ENCODE measurements at places on chromosomes 13 and 19. TPM values are rescaled to one million over a fixed set of nuclear protein-coding genes. Genes with fewer than 3 reads are reported as not detected.
A peak's percentile ranks its signal among the peaks of the same experiment; 100 is the strongest.

DNA sequence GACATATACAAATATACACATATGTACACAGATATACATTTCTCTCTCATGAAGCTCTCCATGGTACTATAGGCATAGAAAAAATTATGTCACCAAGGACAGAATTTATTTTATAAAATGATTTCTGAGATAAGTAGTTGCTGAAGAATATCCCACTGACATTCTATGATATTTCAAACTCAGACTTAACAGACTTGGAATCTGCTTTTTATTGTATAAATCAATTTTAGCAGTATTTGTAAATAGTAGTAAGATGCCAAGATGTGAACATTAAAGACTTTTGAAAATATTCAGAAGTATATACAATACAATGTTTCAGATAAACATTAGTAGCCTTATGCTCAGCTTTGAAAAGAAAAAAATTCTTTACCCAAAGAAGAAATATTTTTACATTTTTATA, 107.4 kb upstream of the ARGLU1 start:
- DNase-seq = no peak

- no peak for DNase-seq
Observed at GRCh38 chr19:15428956-15429824, 10.4 kb upstream of the AKAP8L start.

- DNase-seq = no peak
Observed at GRCh38 chr19:10430505-10431253, 10.3 kb downstream of the PDE4A start.

The ADPRHL1 gene
- 2.0 TPM for total RNA-seq

- DNase-seq = no peak
Observed at GRCh38 chr19:31961667-31962066, 383.7 kb upstream of the ZNF507 start.

GRCh38 chr13:112172641-112173251, 105.8 kb downstream of the SOX1 start:
- DNase-seq = no peak

The IGFL1 gene
- not detected for total RNA-seq

GRCh38 chr19:6372594-6373095, at the start of gene ALKBH7:
Gene ALKBH7 (plus strand): TSS chr19:6372794. CDS start chr19:6372821, 27 bp downstream.
- DNase-seq = peak; percentile 98

The BCAM gene
- 17.1 TPM for total RNA-seq

DNA sequence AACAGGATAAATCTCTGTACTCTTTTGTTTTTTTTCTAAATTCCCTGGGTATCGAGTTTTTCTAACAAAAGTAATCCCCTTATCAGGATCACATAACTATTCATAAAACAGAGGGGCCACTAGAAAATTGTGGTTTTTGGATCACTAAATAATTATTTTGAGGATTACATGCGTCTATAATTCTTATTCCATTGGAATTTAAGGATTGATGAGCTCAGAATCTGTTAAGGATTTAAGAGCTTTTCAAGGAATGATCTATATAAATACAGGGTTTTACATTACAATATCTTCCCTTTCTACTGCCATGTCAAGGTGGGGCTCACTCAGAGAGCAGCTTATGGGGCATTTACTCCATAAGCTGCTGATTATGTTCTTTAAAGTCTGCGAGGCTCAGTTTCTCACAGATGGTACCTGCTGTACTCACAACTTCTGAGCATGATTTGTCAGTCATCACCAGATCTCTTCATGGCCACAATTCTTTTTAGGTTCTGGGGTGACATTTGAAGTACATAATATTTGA, 449.8 kb downstream of the PCDH17 start:
- DNase-seq = no peak

- DNase-seq = no peak
Observed at GRCh38 chr13:28286263-28286662, 147.9 kb downstream of the PAN3 start.

- no peak for DNase-seq
Observed at GRCh38 chr13:53847502-53847901, 818.9 kb downstream of the OLFM4 start.

DNA sequence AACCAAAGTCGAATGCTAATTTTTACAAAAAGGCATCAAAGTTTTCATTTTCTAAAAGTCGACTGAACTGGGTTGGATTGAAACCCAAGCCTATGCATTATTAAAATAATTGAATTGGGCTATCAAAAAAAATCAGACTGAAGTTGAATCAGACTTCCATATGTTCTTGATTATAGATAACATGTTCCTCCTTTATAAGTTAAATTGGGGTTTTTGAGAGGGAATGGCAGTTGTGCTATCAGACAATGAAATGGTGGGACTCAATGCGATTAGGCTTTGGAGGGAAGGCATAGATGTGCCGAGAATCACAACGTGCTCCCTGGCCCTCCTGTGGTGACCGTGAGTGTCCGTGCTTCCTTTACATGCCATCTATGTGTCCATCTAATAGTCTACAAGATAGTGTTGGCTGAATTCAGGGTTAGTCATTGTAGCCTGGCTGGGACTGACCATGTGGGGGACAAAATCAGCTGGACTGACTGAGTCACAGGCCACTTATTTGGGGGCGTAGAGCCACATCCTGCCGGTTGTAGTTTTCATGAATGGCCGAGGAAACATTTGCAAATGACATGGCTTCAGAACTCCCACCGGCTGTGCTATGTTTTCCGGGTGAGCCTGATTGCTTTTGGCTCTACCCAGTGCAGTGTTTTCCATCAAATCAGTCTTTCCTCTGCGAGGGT, 37.1 kb upstream of the OLFM4 start:
- DNase-seq = no peak

- DNase-seq = no peak
Observed at GRCh38 chr13:27419328-27419727, 5.1 kb upstream of the GTF3A start.

DNA sequence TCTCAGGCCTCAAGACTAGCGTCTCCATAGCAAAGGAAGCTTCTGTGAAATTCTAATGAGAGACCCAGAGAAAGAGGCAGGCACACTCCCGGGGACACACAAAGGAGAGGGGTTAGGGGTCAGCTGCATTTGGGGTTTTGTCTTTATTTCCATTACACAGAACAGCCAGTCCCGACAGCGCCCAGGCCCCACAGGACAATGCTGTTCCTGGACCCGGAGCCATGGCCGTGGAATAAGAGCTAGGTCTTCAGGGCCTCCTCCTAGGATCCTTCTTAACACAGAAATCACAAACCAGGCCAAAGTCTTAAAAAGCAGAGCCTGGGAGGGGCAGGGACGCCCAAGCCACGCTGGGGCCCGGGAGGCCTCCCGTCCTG, 22.8 kb downstream of the KCTD15 start:
- no peak for DNase-seq

The ZNF649 gene
- total RNA-seq = 15.4 TPM

The NECTIN2 gene
- total RNA-seq = 28.0 TPM

DNA sequence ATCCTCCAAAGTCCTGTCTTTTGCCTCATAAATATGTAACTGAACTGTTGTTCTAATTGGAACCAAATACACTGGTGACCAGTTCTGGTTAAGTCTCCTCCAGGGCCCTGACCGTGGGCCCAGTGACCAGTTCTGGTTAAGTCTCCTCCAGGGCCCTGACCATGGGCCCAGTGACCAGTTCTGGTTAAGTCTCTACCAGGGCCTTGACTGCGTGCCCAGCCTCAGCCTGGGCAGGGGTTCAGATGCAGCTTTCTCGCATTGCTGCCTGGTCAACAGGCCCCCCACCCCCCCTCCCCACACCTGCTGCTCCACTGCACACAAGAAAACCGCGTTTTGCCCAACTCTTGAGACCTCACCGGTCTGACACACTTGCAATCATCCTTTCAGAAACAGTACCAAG, 3.8 kb upstream of the GRTP1 start:
- DNase-seq = no peak

- no peak for DNase-seq
Observed at GRCh38 chr13:85347251-85347650, 452.0 kb downstream of the SLITRK6 start.

The ZNF383 gene
- 15.8 TPM for total RNA-seq

The GNG7 gene
- total RNA-seq = 7.8 TPM

Data from breast epithelium (tissue), 4 donors.